Mesothelial cell of epicardium (in vitro differentiated cells): ENCODE measurements at places on chromosomes 4 and X. TPM values are rescaled to one million over a fixed set of nuclear protein-coding genes. Genes with fewer than 3 reads are reported as not detected.

The IBSP gene
- not detected in 3 replicates for total RNA-seq

The PABPC5 gene
- 6.8 to 8.4 TPM (median 7.4 TPM) in 3 replicates for total RNA-seq

The PTCHD1 gene
- total RNA-seq: 5.7 to 7.2 TPM (median 7.0 TPM) in 3 replicates

The MAGEE1 gene
- total RNA-seq: 7.0 to 7.9 TPM (median 7.8 TPM) in 3 replicates

The BTK gene
- 0.07 to 0.42 TPM (median 0.20 TPM) in 3 replicates for total RNA-seq

The GLRB gene
- 14.9 to 15.7 TPM (median 15.6 TPM) in 3 replicates for total RNA-seq

The CT55 gene
- total RNA-seq: 0.24 to 0.34 TPM (median 0.25 TPM) in 3 replicates

The TAF7L gene
- 0.36 to 0.53 TPM (median 0.45 TPM) in 3 replicates for total RNA-seq

The MAML3 gene
- 24.8 to 26.9 TPM (median 26.0 TPM) in 3 replicates for total RNA-seq

The CLTRN gene
- total RNA-seq: 1.2 to 1.8 TPM (median 1.4 TPM) in 3 replicates

The PITX2 gene
- total RNA-seq: 88.7 to 99.3 TPM (median 95.5 TPM) in 3 replicates

The RHOXF2B gene
- not detected in 3 replicates for total RNA-seq

The BCORL1 gene
- total RNA-seq: 27.7 to 28.9 TPM (median 28.0 TPM) in 3 replicates

The G6PD gene
- 54.4 to 56.5 TPM (median 55.8 TPM) in 3 replicates for total RNA-seq

The FGF16 gene
- not detected in 3 replicates for total RNA-seq

The XIAP gene
- 38.1 to 45.6 TPM (median 42.4 TPM) in 3 replicates for total RNA-seq

The OTUD6A gene
- total RNA-seq: not detected in 3 replicates

The CPZ gene
- 32.0 to 38.6 TPM (median 32.8 TPM) in 3 replicates for total RNA-seq

The CT45A3 gene
- total RNA-seq: not detected in 3 replicates

The LETM1 gene
- 48.6 to 50.9 TPM (median 48.7 TPM) in 3 replicates for total RNA-seq

The VEGFD gene
- 0.40 to 1.1 TPM (median 0.70 TPM) in 3 replicates for total RNA-seq

The ABLIM2 gene
- 2.7 to 3.5 TPM (median 3.1 TPM) in 3 replicates for total RNA-seq

The MTMR8 gene
- 2.8 to 3.7 TPM (median 3.0 TPM) in 3 replicates for total RNA-seq

The NEXMIF gene
- 0.18 to 0.20 TPM (median 0.18 TPM) in 3 replicates for total RNA-seq

The PWWP3B gene
- 3.9 to 4.1 TPM (median 4.0 TPM) in 3 replicates for total RNA-seq

The CXorf65 gene
- total RNA-seq: not detected in 3 replicates

The GPRASP2 gene
- total RNA-seq: 22.5 to 25.7 TPM (median 23.5 TPM) in 3 replicates

The HCCS gene
- 16.0 to 19.3 TPM (median 17.9 TPM) in 3 replicates for total RNA-seq

The VSIG1 gene
- total RNA-seq: 0.23 to 0.54 TPM (median 0.24 TPM) in 3 replicates
